WTC11 (cell line): ENCODE measurements at places on chromosomes 4 and X.

DNA sequence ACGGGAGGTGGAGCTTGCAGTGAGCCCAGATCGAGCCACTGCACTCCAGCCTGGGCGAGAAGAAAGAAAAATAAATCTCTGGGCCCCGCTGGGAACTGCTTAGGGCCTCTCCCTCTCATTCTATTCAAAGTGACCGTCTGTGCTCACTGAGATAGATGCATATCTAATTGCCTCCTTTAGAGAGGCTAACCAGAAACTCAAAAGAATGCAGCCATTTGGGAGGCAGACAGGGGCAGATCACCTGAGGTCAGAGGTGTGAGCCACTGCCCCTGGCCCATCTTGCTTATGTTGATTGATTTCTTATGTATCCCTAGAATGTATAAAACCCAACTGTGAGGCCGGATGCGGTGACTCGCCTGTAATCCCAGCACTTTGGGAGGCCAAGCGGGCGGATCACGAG, 6.2 kb upstream of the CSF2RA start:
- peaks cover 20% of the 10 kb centered on the region for H3K4me1 ChIP-seq
- H3K27ac ChIP-seq: peak overlapping the region; percentile 45; the same call in 1 of the 2 replicates
- H3K27me3 ChIP-seq: no peaks in the 10 kb centered on the region
- H3K4me3 ChIP-seq: no peak overlapping the region
- DNase-seq: no peak
- peaks cover 38% of the 10 kb centered on the region for H3K36me3 ChIP-seq

- peaks cover 24% of the 10 kb centered on the region for H3K4me1 ChIP-seq
- H3K27me3 ChIP-seq: no peaks in the 10 kb centered on the region
- no peak overlapping the region for H3K27ac ChIP-seq
Observed at GRCh38 chrX:71184803-71185495, 38.1 kb upstream of the GJB1 start.

DNA sequence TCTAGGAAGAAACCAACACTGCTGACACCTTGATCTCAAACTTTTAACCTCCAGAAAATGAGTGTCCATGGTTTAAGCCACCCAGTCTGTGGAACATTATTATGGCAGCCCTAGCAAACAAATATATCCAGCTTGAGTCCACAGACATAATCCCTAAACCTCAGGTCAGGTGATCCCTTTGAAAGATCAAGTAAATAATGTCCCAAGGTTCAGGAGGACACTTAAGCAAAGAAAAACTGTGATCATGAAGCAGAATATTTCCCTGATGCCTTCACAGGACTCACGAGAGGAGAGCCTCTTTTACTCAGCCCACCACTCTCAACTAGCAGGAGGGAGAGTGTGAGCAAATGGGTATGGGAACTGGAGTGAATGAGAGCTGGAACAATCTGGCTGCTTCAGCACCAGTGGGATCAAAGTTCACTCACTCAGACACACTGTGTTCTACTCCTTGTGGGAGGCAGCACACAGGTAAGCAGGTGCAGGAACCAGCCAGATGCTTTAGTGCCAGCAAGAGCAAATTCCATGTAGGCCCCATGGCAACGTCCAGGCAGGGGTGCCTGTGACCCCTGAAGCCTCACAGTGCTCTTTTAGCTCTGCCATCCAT, 608.4 kb downstream of the RAB28 start:
- no peaks in the 10 kb centered on the region for H3K27me3 ChIP-seq
- no peak for DNase-seq
- H3K4me3 ChIP-seq: no peak overlapping the region
- peaks cover 4% of the 10 kb centered on the region for H3K4me1 ChIP-seq
- H3K36me3 ChIP-seq: 0 out of 2 replicates have a peak, but pooled peaks cover under 1% of the 10 kb centered on the region
- H3K27ac ChIP-seq: no peak overlapping the region

DNA sequence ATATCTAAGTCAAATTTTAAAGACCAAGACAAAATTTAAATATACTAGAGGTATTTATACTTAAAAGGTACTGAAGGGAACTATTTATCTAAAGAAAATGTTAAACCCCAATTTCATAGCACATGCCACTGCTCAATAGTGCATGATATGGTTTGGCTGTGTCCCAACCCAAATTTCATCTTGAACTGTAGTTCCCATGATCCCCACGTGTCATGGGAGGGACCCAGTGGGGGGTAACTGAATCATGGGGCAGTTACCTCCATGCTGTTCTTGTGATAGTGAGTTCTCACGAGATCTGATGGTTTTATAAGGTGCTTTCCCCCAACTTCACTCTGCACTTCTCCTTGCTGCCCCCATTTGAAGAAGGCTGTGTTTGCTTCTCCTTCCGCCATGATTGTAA, 32.3 kb downstream of the MAML3 start:
- DNase-seq: no peak
- peaks cover 22% of the 10 kb centered on the region for H3K4me1 ChIP-seq
- no peaks in the 10 kb centered on the region for H3K36me3 ChIP-seq
- H3K4me3 ChIP-seq: no peak overlapping the region

DNA sequence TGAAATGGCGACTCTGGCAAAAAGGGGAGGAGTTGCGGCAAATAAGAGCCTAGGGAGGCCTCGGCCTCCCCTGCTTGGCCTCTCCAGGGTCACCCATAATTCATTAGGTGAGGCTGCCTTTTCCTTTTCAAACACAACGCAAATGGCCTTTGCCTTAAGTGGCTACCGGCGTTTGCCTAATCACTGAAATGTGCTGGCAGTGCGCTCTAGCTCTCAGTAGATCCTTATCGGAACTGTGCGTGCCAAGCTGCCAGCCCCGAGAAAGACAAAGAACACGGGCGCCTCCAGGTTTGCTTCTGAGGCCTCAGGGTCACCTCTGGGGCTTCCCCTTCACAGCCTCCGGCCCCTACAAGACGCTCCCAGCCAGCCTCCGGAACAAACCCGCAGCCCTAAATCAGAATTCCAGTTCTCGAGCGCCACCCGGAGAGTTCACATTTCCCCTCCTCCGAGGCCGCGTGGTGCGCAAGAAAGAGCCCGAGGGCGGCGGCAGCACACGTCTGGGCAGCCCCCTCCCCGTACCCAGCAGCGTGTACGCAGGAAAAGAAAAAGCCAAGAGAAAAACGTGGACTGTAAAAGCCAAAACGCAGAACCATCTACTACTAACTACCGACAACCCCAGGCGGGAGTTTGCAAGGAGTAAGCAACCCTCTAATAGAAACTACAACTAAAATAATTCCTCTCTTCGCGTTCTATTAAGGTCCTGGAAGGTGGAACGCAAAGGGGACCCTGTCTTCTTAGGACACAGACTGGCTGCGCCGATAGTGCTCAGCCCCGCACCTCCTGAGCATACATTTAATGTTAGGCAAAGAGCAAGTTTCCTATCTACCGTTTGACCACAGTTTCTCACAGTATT, 76.5 kb upstream of the BCOR start:
- peak; percentile 38 for DNase-seq
- H3K27me3 ChIP-seq: peaks cover 8% of the 10 kb centered on the region
- H3K27ac ChIP-seq: peak overlapping the region; percentile 98
- H3K36me3 ChIP-seq: no peaks in the 10 kb centered on the region

GRCh38 chr4:154822775-154823174, 41.7 kb downstream of the RBM46 start:
- no peaks in the 10 kb centered on the region for H3K27me3 ChIP-seq
- H3K4me3 ChIP-seq: no peak overlapping the region
- no peak overlapping the region for H3K27ac ChIP-seq
- DNase-seq: no peak
- no peaks in the 10 kb centered on the region for H3K4me1 ChIP-seq

DNA sequence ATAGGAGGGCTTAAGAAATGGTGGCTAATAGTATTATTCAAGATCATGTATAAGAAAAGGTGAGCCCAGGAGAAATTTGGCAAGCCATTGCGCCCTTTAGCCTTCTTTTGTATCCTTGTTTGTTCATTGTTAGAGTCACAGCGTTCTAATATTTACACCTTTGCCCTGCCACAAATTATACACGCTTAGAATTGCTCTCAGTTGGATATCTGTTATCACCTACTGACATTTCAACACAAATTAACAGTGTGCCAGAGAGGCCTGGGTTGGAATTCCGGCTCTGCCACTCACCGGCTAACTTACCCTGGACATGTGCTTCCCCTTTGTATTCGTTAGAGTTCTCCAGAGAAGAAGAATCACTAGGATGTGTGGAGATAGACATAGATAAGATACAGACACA, 148.7 kb upstream of the KIT start:
- H3K27me3 ChIP-seq: no peaks in the 10 kb centered on the region
- H3K27ac ChIP-seq: no peak overlapping the region
- H3K36me3 ChIP-seq: peaks cover 13% of the 10 kb centered on the region
- no peak for DNase-seq
- H3K4me1 ChIP-seq: peaks cover 13% of the 10 kb centered on the region

- no peaks in the 10 kb centered on the region for H3K36me3 ChIP-seq
- no peak overlapping the region for H3K4me3 ChIP-seq
- no peaks in the 10 kb centered on the region for H3K4me1 ChIP-seq
Observed at GRCh38 chrX:149286940-149287349, 218.2 kb downstream of the IDS start.

- H3K4me3 ChIP-seq: no peak overlapping the region
- H3K27me3 ChIP-seq: no peaks in the 10 kb centered on the region
- no peak overlapping the region for H3K27ac ChIP-seq
- DNase-seq: no peak
Observed at GRCh38 chr4:42547805-42548204, 109.1 kb downstream of the ATP8A1 start.

DNA sequence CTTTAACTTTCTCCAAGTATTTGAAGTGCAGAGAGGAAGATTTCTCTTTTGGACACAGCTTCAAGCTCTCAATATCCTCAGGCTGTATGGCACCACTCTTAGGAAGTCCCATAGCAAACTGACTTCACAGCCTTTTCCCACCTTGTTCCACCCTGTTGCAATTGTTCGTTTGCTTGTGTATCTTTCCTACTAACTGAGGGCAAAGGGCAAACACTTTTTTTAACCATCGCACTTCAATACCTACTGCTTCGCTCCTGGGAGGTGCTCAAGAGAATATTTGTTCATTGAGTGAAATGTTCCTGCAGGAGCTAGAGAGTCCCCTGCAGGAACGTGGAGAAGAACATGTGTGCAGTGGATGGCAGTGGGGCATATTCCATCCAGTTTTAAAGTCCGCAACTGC, 638.6 kb downstream of the BCOR start:
- no peak overlapping the region for H3K27ac ChIP-seq
- H3K4me1 ChIP-seq: no peaks in the 10 kb centered on the region
- H3K36me3 ChIP-seq: peaks cover 8% of the 10 kb centered on the region
- no peak overlapping the region for H3K4me3 ChIP-seq
- no peaks in the 10 kb centered on the region for H3K27me3 ChIP-seq

- no peaks in the 10 kb centered on the region for H3K27me3 ChIP-seq
- peak overlapping the region; percentile 99 for H3K27ac ChIP-seq
- peaks cover 37% of the 10 kb centered on the region for H3K4me1 ChIP-seq
- H3K36me3 ChIP-seq: peaks cover 15% of the 10 kb centered on the region; the same call in 1 of the 2 replicates
- H3K4me3 ChIP-seq: peak overlapping the region; percentile 99
Observed at GRCh38 chr4:73257651-73258435, 755 bp downstream of the ANKRD17 start.

- DNase-seq: no peak
- H3K27ac ChIP-seq: no peak overlapping the region
- H3K36me3 ChIP-seq: peaks cover 11% of the 10 kb centered on the region
- no peaks in the 10 kb centered on the region for H3K4me1 ChIP-seq
- no peaks in the 10 kb centered on the region for H3K27me3 ChIP-seq
Observed at GRCh38 chr4:155541716-155542115, 124.9 kb upstream of the GUCY1A1 start.

GRCh38 chr4:10593130-10593529, 91.4 kb downstream of the CLNK start:
- peaks cover 37% of the 10 kb centered on the region for H3K36me3 ChIP-seq
- no peak overlapping the region for H3K27ac ChIP-seq
- DNase-seq: peak; percentile 16
- 0 out of 2 replicates have a peak, but pooled peaks cover 7% of the 10 kb centered on the region for H3K4me1 ChIP-seq
- H3K27me3 ChIP-seq: peaks cover 3% of the 10 kb centered on the region; the same call in 1 of the 2 replicates
